ENCODE measurements at places on chromosomes 12 and 14.

DNA sequence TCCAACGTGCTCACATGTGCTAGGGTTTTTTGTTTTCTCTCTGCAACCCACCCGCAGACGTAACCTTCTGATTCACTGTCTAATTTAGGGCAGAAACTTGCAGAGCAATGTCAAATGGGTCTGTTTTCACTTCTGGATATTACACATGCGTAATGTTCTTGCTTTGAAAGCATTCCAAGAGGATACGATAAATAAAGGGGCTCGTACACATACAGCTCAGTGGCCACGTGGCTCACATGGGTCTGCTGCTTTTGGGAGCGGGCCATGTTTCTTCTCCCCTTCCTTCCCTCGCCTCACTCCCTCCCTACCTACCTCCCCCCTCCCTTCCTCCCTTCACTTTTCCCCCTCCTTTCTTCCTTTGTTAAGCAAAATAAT lies 23.4 kb downstream of the CACNA1C start:
- DNase-seq: no peak
- H3K4me1 ChIP-seq: no peaks in the 10 kb centered on the region
- no peaks in the 10 kb centered on the region for H3K27me3 ChIP-seq
- H3K36me3 ChIP-seq: no peaks in the 10 kb centered on the region

- no peaks in the 10 kb centered on the region for H3K27me3 ChIP-seq
- no peak overlapping the region for H3K27ac ChIP-seq
- H3K4me3 ChIP-seq: no peak overlapping the region
- H3K4me1 ChIP-seq: no peaks in the 10 kb centered on the region
- DNase-seq: no peak
Measured at GRCh38 chr12:104682790-104683279, 226.1 kb downstream of the CHST11 start.

GRCh38 chr12:78396538-78396937 lies 468.0 kb upstream of the SYT1 start:
- H3K27ac ChIP-seq: no peak overlapping the region
- H3K4me3 ChIP-seq: no peak overlapping the region
- no peaks in the 10 kb centered on the region for H3K27me3 ChIP-seq

- no peaks in the 10 kb centered on the region for H3K27me3 ChIP-seq
- H3K4me3 ChIP-seq: no peak overlapping the region
- no peaks in the 10 kb centered on the region for H3K4me1 ChIP-seq
- no peak overlapping the region for H3K27ac ChIP-seq
- no peaks in the 10 kb centered on the region for H3K36me3 ChIP-seq
Measured at GRCh38 chr14:106507354-106507753, 981.0 kb downstream of the TMEM121 start.

DNA sequence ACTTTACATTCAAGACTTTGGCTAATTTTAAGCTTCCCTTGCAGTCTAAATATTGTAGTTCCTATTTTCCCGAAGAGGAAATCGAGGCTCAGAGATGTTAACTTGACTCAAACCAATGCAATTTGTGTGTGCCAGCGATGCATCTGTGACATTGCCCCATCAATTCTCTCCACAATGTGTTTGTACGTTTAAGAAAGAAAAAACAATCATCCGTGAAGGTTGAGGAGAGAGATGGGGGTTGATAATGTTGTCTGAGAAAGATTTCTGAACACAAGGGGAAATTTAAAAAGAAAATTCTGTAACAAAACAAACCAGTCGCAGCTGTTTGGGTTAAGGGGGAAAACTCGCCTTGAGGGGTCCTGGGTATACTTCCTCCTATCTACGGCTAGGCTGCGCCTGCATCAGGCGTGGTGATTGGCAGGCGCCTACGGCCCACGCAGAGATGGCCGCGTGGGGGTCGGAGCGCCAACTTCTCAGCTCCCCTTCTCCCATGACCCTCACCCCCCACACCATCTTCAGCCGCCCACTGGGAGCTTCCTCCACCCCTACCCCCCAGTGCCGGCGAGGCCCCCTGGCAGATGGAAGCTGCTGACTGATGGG lies 12.3 kb downstream of the SIX1 start:
- H3K4me1 ChIP-seq: no peaks in the 10 kb centered on the region
- H3K27me3 ChIP-seq: peaks cover 29% of the 10 kb centered on the region
- DNase-seq: no peak
- no peak overlapping the region for H3K4me3 ChIP-seq

GRCh38 chr14:94330857-94331256 lies 7.7 kb upstream of the SERPINA6 start:
- H3K27ac ChIP-seq: no peak overlapping the region
- H3K36me3 ChIP-seq: no peaks in the 10 kb centered on the region
- no peaks in the 10 kb centered on the region for H3K27me3 ChIP-seq
- no peaks in the 10 kb centered on the region for H3K4me1 ChIP-seq

- H3K27ac ChIP-seq: no peak overlapping the region
- no peaks in the 10 kb centered on the region for H3K36me3 ChIP-seq
- no peak for DNase-seq
- no peaks in the 10 kb centered on the region for H3K4me1 ChIP-seq
- no peak overlapping the region for H3K4me3 ChIP-seq
Measured at GRCh38 chr12:72338437-72338836, 66.3 kb downstream of the TRHDE start.

- H3K36me3 ChIP-seq: no peaks in the 10 kb centered on the region
- no peak overlapping the region for H3K4me3 ChIP-seq
- DNase-seq: no peak
- no peaks in the 10 kb centered on the region for H3K27me3 ChIP-seq
- H3K4me1 ChIP-seq: no peaks in the 10 kb centered on the region
Measured at GRCh38 chr12:54991161-54991990, 6.8 kb upstream of the TESPA1 start.

DNA sequence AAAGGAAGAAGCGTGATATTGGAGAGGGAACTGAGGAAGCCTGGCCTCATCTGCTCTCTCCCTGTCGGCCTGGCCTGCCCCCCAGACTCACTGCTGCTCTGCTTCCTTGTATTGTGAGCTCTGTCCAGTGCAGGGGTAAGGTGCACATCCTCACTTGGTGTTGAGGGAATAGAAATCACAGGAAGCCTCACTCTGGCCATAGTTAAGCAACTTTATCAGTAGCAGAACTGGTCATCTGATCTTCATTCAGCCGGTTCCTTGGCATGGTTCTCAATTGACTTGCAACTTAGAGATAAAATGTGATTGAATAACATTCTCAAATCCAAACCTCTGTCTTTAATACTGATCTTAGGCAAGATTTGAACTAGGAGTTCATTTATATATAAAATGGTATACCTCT lies 11.5 kb upstream of the CCDC175 start:
- no peaks in the 10 kb centered on the region for H3K27me3 ChIP-seq
- no peaks in the 10 kb centered on the region for H3K4me1 ChIP-seq
- no peak for DNase-seq

- no peak for DNase-seq
- H3K4me1 ChIP-seq: no peaks in the 10 kb centered on the region
- no peak overlapping the region for H3K4me3 ChIP-seq
- no peaks in the 10 kb centered on the region for H3K36me3 ChIP-seq
- no peaks in the 10 kb centered on the region for H3K27me3 ChIP-seq
Measured at GRCh38 chr12:101430456-101430855, 22.9 kb upstream of the ARL1 start.

DNA sequence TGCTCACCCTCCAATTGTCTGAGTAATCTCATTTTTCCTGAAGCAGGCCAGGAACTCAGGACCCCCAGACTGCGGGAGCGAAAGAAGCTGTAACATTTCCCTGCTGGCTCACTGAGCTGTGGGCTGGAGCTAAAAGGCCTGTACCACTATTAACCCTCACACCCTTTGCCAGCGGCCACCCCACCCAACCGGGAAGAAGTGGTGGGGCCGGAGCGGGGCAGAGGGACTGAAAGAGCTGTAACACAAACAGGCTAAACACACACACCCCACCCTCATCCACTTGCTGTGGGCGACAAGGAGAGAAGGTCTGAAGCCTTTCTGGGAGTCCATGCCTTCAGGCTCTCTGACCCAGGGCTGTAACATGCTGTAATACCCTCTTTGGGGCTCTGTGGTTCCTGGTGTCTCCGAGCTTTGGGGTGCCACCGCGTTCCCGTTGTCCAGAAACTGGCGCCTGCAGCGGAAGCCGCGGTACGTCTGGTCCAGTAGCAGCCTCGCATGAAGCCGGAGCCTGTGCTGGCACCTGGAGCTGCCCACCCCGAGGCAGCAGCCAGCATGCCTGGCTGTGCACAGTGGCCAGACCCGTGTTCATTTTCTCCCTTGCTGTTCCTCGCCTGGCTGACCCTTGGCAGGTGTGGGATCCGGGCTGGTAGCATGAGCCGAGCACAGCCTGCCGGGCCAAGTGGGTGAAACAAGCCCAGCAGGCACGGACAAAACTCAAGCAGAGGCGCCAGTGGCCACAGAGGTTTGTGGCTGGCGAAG lies 345.5 kb upstream of the MGAT4C start:
- H3K36me3 ChIP-seq: no peaks in the 10 kb centered on the region
- H3K4me1 ChIP-seq: no peaks in the 10 kb centered on the region
- H3K4me3 ChIP-seq: no peak overlapping the region
- no peak overlapping the region for H3K27ac ChIP-seq
- H3K27me3 ChIP-seq: no peaks in the 10 kb centered on the region
- DNase-seq: no peak
